ENCODE measurements at places on chromosomes 2 and 18.
A peak's percentile ranks its signal among the peaks of the same experiment; 100 is the strongest.

DNA sequence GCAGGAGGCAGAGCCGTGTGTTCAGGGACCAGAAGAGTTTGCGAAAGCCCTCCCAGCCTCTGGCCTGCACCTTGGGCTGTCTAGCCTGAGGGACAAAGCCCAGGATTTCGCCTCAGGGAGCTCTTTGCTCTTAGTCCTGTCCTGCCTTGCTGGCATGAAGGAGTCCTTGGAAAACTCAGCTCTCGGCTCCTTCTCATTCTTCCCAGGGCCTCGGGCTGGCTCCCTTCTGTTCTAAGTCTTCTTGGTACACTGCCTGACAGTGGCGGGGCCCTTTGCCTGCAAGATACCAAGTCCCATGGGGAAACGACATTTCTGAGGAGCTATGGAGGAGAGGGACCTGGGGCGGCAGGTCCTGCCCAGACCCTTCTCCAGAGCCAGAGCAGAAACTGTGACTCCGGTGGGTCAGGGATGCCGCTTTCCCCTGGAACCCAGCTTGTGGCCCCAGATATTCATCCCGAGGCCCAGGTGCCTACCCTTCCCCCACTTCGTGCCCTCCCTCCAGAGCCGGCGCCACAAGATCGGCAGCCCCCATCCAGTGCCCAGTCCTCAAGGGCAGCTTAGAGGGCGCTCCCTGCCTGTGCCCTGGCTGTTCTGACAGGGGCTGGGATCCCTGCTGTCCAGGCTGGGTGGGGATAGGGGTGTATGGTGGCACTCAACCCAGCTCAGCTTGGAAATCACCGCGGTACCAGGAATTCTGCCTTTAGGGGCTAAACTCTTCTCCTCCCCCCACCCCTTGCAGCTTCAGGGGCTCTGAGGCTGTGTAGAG, 5.5 kb upstream of the CYP26B1 start:
- no peak for DNase-seq

DNA sequence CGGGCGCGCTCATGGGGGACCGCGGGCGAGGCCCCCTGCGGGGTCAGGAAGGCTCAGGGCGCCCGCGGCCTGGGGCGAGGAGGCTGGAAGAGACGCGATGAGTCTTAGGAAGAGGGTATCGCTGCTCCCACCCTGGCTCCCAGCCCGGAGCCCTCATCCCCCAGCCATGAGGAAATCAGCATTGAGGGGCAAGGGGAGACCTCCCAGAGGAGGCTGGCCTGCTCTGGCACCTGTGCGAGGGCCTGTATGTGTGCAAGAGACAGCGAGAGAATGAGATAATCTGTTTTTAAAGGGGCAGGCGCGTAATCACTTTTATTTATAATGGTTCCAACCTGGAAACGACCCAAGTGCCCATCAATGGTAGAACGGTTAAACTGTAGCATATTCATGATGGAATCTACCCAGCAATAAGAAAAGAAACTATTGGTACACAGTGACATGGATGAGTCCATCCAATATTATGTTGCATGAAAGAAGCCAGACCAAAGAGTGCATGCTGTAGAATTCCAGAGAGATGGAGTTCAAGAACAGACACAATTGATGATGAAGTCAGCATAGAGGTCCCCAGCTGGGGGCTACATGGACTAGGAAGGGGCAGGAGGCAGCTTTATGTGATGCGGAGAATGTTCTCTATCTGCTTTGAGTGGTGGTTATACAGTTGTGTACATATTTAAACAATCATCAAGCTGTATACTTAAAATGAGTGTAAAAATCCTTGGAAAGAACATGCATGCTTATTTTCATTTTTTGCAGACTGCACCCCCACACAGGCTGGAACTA, 14.4 kb downstream of the FBXO41 start:
- DNase-seq: no peak

GRCh38 chr2:216006164-216006663, 7.1 kb downstream of the MREG start:
- no peak for DNase-seq

- no peak for DNase-seq
These were observed 303.8 kb downstream of the TDRD15 start for GRCh38 chr2:21427606-21428005.

DNA sequence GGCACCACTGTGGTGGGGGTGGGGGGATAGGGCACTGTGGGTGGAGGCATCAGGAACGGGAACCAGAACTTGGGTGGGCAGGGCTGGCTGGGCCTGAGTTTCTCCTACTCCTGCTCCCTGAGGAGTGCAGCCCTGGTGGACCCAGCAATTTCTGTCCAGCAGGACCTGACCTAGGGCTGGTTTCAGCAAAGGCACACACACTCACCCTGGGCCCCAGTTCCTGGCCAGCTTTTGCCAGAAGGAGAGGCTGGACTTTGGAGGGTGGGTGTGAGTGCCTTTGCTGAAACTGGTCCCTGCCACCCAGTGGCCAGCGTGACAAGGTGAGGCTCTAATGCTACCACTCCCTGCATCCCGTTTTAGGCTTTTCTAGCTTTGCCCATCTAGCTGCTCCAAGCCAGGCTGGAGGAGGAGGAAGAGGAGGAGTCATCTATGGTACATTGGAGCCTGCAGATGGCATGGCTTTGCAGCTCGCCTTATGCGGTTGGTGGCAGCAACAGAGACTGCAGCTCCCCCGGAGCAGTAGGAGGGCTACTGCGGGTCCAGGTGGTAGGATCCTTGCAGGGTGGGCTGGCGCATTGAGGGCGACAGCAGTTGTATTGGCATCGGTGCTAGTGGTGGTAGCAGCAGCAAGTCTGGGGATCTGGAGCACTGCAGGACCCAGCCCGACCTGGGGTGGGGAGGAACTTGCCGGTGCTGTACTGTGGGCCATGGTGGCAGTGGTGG, 40.4 kb upstream of the IMP4 start:
- DNase-seq: no peak

DNA sequence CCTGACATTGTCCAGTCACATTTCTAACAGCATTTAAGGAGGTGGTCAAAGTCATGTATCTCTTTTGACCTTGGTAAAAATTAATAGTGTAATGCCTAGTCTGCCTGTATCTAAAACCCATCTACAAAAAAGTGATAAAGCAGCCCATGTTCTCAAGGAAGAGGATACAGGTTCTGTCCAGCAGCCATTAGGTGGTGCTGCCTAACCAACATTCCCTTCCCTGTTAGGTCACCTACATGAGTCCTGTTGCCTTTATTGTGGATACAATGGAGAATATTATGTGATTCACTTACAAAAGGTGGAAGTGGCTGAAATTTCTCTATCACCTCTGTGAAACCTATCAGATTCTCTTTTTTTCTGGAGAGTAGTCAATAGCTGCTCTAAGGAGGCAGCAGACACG, 52.5 kb downstream of the AQP4 start:
- peak; percentile 31 for DNase-seq

GRCh38 chr2:8203364-8203763, 478.5 kb upstream of the ID2 start:
- no peak for DNase-seq

- no peak for DNase-seq
These were observed 90.1 kb downstream of the NFATC1 start for GRCh38 chr18:79485788-79486355.

- no peak for DNase-seq
These were observed 72.6 kb downstream of the TXNL1 start for GRCh38 chr18:56565551-56566345.

- DNase-seq: no peak
These were observed 19.1 kb upstream of the SH3BP4 start for GRCh38 chr2:234932591-234933168.

GRCh38 chr2:40690525-40690924, 238.6 kb upstream of the SLC8A1 start:
- no peak for DNase-seq

DNA sequence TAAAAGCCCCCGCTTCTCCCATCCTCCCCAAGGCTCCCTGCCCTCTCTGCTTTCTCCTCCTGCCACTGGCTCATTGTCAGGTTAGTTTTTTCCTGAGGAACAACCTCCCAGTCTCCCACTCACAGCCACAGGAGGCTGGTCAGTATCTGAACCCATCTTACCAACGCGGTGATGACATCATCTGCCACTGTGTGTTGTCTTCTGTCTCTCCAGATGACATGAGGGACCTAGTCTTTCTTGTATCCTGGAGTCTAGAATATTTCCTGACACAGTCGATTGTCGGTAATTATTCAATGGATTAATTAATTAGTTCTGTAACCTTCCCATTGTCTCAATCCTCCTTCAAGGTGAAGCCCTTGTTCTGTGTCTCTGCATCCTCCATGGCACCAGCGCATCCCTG, 290.2 kb downstream of the GALR1 start:
- DNase-seq: no peak

DNA sequence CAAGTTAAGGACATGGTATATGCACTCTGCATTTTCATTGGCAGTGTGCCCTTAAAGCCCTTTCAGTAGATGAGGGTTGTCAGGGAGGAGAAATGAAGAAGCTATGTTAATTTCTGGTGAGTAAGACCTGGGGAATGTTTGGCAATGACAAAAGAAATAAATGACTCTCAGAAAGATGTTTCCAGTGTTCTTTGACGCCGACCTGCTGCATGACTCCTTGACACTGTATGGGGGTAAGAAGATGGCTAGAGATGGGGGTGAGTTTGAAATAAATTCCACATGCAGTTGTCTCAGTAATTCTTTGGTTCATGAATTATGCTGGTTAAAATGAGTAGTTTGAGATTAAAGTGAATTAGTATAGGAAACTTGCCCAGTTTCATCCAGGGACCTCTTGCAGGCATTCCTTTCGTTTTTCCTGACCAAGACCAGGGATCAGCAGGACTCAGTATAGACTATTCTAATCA, 5.9 kb downstream of the CCDC121 start:
- no peak for DNase-seq

- DNase-seq: no peak
These were observed 31.6 kb upstream of the GMCL1 start for GRCh38 chr2:69797836-69798289.

GRCh38 chr2:240777456-240778212, 42.4 kb downstream of the KIF1A start:
- no peak for DNase-seq

DNA sequence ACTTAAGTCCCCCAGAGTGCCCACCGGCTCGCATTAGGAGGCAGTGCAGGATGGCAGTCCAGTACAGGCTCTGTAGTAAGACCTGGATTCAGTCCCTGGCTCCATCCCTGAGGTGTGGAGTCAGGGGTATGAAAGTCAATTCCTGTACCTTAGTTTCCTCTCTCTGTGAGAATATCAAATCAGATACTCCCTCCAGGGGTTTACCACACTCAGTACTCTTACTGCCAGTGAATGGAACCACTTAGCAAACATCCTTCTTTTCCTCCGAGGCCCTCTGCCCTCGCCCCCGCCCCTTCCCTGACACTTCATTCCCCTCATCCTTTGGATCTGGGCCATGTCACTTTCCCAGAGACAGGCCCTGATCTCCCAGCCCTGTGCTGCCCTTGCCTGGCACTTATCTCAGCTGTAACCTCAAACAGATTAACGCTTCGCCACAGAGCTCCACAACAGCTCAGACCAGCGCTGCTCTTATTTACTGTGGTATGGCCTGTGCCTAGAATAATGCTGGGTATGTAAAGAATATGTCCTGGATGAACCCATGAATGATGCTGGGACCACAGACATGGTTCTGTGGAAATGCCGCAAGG, 159.0 kb upstream of the TMEM200C start:
- no peak for DNase-seq

DNA sequence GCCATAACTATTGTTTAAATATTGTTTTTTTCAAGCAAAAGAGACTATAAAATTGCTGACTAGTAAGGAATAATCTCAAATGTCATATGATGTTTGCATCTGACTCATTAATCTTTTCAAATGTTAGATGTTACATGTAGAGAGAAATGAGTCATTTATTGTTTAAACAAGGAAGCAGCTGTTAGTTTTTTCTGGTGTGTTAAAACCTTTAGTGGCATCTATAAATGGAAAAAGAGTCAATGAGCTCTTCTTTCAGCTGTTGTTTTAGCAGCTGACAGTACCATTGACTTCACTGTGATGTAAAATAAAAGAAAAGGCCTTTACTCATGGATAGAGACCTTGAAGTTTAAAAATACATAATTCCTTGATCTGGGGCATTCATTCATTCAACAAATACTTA, 1.8 kb upstream of the KLHL41 start:
- no peak for DNase-seq

- no peak for DNase-seq
These were observed 284.7 kb downstream of the IRS1 start for GRCh38 chr2:226514895-226515294.

GRCh38 chr2:226981791-226982326, 146.0 kb downstream of the RHBDD1 start:
- no peak for DNase-seq

DNA sequence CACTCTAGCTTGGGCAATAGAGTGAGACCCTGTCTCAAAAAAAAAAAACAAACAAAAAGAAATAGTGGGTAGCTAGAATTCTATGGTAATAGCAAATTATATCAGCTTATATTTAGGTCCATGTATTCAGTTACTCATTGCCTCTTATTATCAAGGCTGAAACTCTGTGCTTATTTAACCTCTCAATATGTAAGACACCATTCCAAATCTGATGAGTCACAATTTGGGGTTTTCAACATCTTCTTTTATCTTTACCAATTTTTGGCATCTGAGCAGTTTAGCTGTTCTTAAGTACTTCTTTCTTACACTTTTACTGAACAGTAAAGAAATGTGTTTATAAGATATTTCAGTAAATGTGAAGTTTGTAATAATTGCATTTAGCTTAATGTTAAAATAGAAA, 69.3 kb downstream of the TTC27 start:
- DNase-seq: no peak

DNA sequence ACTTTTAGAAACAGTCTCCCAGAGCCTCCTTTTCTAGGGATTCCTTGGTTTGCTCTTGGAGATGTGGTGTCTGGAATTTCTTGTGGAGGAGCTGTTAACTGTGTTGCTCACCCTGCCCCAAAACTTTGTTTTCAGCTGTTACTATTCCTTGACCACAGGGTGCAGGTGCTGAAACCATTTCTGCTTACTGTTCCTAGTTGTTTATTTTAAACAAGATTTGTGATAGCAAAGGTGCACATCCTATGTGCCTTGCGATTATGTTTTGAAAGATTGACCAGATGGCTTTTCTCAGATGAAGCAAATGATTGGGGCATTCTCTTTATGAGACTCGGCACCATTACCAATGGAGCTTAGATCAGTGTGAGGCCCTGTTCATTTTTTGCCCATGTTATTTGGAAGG, 111.2 kb downstream of the RAB3GAP1 start:
- no peak for DNase-seq

DNA sequence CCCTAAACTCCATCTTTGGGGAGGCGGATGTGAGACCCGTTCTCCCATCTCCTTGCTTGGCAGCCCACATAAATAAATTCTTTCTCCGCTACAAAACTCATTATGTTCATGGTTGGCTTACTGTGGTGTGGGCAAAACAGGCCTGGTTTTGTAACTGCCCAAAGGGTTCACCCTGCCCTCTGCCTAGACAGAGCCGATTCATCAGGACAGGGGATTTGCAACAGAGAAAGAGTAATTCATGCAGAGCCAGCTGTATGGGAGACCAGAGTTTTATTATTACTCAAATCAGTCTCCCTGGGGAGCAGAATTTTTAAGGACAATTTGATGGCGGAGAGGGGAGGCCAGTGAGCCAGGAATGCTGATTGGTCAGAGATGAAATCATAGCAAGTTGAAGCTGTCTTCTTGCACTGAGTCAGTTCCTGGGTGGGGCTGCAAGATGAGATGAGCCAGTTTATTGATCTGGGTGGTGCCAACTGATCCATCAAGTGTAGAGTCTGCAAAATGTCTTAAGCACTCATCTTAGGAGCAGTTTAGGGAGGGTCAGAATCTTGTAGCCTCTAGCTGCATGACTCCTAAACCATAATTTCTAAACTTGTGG, 8.4 kb upstream of the RNF125 start:
- DNase-seq: no peak

- no peak for DNase-seq
These were observed 48.9 kb upstream of the SPATS2L start for GRCh38 chr2:200257570-200257969.

Measured in NCI-H1048 (cell line).